ENCODE measurements at places on chromosomes 11 and 22. TPM values are rescaled to one million over a fixed set of nuclear protein-coding genes. Genes with fewer than 3 reads are reported as not detected.

DNA sequence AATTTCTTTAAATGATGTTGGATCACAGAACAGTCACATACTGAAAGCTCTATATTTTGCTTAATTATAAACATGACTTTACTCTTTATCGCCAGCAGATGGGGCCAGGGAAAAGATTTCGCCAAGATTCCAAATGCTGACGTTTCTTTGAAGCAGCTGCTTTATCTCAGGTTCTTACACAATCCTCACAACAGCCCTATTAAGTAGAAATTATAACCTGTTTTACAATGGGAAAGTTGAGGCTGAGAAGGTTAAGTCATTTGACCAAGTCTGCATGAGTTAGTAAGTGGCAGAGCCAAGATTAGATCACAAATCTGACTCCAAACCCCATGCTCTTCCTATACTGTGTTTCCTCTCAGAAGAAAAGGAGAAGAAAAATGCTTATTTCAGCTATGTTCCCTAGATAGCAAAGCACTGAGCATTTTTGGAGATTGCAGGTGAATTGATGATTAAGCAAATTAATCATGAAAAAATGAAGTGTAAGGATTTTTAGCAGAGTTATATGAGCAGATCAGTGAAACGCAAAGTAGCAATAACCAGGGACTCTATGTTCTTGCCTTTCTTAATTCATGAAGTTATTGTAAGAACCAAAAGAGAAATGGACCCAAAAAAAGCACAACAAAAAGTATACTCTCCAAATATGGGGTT, 79.0 kb downstream of the AASDHPPT start:
- ATAC-seq: peak; percentile 69

DNA sequence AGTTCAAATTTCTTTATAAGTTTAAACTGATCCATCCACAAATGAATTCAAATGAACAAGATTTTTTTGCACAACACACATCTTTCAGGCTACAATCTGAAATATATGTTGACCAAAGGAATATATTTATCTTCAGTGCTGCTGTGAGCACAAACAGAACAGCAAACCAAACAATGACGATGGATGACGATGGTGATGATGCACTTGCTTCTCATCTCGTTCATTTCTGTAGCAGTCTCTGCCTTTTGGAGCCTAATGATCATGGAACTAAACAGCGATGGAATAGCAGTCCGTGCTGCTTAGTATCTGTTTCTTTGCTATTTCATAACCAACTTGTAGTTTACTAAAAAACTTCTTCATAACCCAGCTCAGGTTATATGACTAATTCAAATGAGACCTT, 220.7 kb upstream of the BLID start:
- no peak for ATAC-seq

GRCh38 chr22:19769393-19769715, 8.8 kb downstream of the TBX1 start:
- no peak for ATAC-seq

DNA sequence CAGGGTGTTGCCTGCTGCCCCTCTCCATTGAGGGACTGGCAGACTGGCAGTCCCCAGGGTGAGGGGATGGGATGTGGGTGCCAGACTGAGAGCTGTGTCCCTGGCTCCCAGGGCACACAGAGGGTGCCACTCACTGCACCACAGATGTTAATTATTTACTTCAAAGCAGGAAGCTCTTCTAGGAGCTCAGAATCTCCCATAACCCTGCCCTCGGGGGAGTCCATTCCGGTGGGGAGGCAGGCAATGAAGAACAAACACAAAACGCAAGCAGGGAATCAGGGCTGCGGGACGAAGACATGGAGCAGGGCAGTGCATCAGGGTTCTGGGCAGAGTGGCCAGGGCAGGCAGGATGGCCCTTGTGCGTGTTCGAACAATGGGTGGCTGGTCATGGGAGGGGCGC, 24.4 kb upstream of the FLRT1 start:
- ATAC-seq: no peak

DNA sequence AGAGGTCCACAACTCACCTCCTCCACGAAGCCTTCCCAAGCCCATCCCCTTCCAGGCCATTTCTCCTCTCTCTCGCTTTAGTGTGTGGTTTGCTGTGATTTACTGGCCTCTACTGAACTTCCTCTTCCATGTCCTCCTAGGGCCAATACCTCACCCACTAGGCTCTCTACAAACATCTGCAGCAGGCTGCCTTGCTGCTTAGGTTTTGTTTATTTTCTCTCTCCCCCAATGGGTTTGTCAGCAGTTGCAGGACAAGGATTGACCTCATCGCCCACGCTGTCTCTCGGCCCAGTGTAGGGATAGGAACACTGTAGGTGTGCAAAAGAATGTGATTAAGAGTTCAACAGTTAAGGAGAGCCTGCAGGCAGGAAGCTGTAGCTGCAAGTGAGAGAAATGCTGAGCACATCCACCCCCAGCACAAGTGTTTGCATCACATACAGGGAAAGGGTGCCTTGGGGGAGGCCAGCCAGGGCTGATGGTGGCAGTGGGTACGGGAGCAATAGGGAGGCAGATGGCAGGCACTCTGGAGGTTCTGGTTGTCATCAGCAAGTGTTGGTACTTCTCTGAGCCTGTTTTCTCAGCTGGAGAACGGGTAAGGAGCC, 1.4 kb downstream of the PC start:
- ATAC-seq: no peak

DNA sequence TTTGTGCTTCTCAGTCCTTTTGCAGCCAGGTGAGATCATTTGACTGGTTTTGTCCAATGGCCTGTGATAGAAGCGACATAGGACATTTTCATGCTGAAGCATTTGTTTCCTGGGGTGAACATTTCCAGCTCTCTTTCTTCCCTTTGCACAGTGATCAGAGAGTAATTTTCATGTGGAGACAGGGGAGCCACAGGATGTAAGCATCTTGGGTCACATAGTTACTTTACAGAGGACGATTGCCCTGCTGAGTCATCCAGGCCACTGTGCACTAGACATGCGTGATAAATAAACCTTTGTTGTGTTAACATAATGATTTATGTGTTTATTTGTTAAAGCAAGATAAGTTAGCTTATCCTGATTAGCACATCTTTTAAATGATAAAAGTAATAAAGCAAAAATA, 263.5 kb upstream of the CCDC179 start:
- peak; percentile 97 for ATAC-seq

- no peak for ATAC-seq
These were observed 12.5 kb upstream of the CSF2RB start for GRCh38 chr22:36900880-36901279.

- ATAC-seq: no peak
These were observed 86.9 kb downstream of the ETS1 start for GRCh38 chr11:128500493-128500892.

GRCh38 chr11:107844041-107844440, 14.5 kb downstream of the SLC35F2 start:
- no peak for ATAC-seq

DNA sequence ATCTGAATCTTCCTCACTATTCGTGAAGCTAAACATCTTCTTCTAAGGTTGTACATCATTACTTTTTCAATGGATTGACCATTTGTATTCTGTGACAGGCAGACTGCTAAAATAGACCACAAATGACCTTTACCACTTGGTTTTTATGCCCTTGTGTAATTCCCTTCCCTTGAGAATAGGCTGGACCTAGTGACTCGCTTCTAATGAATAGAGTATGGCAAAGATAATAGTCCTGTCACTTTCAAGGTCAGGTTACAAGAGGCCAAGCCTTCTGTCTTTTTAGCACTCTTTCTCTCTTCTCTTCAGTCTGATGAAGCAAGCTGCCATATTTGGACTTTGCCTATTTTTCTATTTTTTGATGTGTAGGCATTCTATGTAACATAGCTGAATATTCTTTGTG, 492.9 kb downstream of the SOX6 start:
- peak; percentile 29 for ATAC-seq

- no peak for ATAC-seq
These were observed 673.2 kb downstream of the BRD1 start for GRCh38 chr22:49154433-49154832.

DNA sequence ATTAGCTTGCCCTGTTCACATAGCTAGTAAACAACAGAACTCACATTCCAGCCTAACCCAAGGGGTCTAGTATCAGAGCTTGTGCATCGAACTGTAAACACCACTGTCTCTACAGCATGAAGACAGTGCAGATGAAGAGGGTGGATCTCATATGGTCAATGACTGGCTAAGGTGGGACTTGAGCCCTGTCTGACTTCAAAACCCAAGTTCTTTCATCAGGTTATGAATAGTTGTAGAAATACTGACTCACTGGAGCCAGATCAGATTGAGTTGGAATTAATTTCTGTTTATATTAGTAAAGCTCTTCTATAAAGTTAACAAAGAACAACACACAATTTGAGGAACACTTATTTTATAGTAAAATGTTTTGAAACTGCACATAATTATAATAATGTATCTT, 161.7 kb upstream of the ARHGAP20 start:
- no peak for ATAC-seq

GRCh38 chr11:61919705-61920631, 2.6 kb upstream of the RAB3IL1 start:
- ATAC-seq: no peak

GRCh38 chr11:78415338-78415737, 2.3 kb downstream of the GAB2 start:
- ATAC-seq: no peak

DNA sequence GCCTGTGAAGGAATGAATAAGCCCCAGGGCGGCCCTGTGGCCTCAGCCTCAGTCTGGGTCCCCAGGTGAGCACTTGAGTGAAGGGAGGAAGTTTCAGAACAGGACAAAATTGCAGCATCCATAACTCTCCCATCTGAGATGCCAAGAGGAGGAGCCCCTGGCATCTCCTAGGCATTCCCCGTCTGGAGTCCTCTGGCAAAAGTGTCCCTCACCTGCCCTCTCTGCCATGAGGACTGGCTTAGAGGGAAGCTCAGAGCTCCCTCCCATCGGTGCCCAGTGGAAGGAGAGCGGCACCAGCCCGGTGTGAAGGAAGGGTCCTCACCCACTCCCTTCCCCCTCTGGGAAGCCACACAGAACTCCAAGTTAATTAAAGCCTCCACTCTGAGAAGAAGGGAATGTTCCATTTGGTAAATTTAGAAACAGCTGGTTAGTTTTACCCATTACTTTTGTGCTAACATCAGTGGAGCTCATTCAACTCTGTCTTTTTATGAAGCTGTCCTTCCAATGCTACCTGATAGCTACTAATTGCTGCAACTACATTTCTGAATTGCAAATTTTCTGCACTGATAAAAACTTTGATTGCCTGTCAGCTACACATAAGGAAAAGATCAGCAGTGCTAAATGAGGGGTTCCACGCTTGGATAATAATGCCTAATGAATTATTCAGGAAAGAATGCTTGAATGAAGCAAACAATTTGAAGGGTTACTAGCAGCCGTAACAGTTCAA, 123.3 kb upstream of the RCN1 start:
- no peak for ATAC-seq

GRCh38 chr11:15499674-15500073, 385.0 kb downstream of the INSC start:
- ATAC-seq: no peak

DNA sequence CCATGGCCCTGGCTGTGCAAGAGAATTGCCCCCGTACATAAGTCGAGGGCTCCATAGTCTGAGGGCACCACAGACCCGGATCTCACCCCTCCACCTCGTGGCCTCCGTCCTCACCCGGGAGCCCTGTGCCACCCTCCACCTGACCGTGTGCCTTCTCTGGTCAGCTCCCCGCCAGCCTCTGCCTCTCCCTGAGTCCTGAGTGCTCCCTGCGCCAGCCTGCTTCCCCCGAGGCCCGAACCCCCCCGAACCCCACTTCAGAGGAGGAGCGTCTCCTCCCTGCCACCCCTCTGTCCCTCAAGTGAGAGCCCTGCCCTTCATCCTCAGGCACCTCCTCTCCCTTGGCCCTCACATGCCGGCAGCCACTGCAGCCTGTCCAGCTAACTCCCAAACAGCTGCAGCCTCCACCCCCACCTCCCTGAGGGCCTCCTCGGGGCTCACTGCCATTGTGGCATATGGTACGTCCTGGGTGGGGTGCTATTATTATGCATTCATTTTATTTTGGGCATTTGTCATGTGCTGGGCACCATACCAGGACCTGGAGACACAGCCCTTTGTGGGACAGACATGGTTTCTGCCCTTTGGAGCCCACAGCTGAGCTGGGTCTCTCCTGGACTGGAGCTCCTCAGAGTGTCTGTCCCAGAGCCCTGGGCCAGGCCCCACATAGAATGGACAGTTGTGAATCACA, 67.2 kb downstream of the MYO7A start:
- ATAC-seq: peak; percentile 66

Gene YPEL4
- total RNA-seq: 9.9 TPM

Gene JAML
- 1.6 TPM for total RNA-seq

Gene SLC7A4
- 0.27 TPM for total RNA-seq

Gene E2F8
- 3.6 TPM for total RNA-seq

Gene CST6
- not detected for total RNA-seq

Gene ADORA2A
- 2.2 TPM for total RNA-seq

Gene SLC5A4
- not detected for total RNA-seq

Gene CREBZF
- 45.4 TPM for total RNA-seq

Gene ELMOD1
- total RNA-seq: 75.7 TPM

Data from motor neuron (in vitro differentiated cells).